ENCODE measurements at places on chromosomes 5 and 9.

DNA sequence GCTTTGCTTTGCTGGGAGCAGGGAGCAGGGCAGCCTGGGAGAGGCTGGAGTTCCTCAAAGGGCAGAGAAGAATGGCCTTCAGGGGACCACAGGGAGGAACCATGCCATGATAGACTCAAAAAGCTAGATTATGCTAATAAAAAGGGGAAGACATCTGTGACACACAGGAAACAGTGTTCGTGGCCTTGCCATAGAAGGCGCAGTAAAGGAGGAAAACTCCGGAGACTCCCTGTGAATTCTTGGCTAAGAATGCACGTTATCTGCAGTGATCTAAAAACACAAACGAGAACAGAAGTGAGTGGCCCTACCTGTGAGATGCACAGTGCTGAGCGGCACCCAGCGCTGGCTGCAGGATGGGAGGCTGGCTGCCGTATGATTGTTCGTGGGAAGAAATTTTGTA is 15.9 kb upstream of the LTC4S start:
- DNase-seq = no peak

DNA sequence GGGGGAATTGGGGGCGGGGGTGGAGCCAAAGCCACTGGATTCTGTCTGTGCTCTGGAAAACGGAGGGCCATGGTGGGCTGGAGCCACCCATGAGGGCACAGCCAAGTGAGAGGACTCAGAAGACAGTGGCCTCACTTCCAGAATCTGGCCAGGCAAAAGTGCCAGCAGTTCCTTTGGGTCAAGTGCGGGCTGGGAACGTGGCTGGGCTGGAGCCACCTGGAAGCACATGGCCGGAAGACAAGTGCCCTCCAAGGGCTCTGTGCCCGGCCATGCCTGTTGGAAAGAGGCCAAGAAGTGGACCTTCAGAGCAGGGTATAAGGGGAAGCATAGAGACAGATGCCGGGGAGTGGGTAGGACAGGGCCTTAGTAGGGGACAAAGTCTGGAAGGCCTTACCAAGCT is 11.7 kb upstream of the SH3PXD2B start:
- DNase-seq = no peak

DNA sequence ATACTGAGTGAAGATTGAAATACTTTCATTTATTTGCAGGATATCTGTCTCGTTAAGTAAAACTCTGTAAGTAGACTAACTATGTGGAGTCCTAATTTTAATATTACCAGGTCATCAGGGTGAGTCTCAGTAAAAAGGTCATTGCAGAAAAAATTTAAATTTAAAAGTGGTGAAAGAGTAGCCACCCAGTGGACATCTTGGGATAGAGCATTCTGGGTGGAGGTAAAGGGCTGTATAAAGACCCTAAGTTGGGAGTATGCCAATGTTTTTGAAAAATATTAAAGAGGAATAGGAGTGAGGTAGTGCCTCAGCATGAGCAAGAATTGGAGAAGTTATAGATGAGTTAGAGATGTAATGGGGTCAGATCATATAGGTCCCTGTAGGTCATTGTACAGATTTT is 145.5 kb downstream of the HMHB1 start:
- DNase-seq = no peak

- DNase-seq = no peak
Measured at GRCh38 chr9:89872426-89872912, 267.7 kb downstream of the GADD45G start.

- no peak for DNase-seq
Measured at GRCh38 chr5:158039441-158039840, 180.5 kb upstream of the CLINT1 start.

GRCh38 chr5:141208478-141208877 is at the start of gene PCDHB12:
TSS of gene PCDHB12 (plus strand) at chr5:141208719. CDS start at chr5:141208908, 189 bp downstream.
- DNase-seq = peak; percentile 45

GRCh38 chr5:109298794-109299193 is 111.0 kb downstream of the PJA2 start:
- no peak for DNase-seq

DNA sequence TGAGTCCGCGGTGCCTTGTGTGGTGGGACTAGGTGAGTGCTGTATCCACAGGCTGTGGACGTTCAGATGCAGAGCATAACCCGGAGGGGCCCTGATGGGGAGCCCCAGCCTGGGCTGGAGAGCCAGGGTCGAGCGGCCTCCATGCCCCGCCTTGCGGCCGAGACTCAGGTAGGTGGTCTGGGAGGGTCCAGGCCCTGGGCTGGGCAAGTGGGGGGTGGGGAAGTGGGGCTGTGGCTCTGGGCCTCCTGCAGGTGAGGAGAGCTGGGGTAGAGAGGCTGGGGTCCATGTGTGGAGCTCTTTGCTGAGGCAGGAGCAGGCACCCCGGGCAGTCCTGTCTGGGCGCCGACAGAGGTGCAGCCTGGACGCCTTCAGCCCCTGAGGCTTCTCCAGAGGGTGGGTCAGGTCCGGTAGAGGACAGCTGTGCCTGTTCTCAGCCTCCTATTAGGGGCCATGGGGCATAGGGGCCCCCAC is 241.1 kb downstream of the CACNA1B start:
- no peak for DNase-seq

DNA sequence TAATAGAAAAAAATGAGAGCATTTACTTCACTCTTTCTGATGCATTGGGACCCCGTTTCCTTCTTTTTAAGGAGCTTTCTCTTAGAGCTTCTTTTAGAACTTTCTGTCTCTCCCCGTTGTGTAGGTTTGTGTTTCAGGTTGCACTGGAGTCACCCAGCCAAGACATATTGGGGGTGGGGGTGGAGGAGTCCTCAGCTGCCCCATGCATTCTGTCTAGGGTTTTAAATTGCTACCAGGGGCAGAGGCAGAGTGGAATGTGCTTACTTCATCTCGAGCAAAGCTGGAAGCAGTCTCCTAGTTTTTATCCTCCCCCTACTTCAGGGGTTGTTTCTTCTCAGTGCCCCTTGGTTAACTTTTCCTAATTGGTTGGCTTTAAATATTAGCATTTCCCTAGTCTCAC is 9.4 kb downstream of the OR2K2 start:
- DNase-seq = no peak

GRCh38 chr9:132090771-132091170 is 11.1 kb upstream of the MED27 start:
- no peak for DNase-seq

GRCh38 chr5:67537439-67538148 is 341.0 kb upstream of the CD180 start:
- DNase-seq = no peak
